Naive thymus-derived CD8-positive, alpha-beta T cell (primary cell): ENCODE measurements at places on chromosomes 6 and 20. TPM values are rescaled to one million over a fixed set of nuclear protein-coding genes. Genes with fewer than 3 reads are reported as not detected.
A peak's percentile ranks its signal among the peaks of the same experiment; 100 is the strongest.

PRSS35 gene
- polyA plus RNA-seq, result not detected

DNA sequence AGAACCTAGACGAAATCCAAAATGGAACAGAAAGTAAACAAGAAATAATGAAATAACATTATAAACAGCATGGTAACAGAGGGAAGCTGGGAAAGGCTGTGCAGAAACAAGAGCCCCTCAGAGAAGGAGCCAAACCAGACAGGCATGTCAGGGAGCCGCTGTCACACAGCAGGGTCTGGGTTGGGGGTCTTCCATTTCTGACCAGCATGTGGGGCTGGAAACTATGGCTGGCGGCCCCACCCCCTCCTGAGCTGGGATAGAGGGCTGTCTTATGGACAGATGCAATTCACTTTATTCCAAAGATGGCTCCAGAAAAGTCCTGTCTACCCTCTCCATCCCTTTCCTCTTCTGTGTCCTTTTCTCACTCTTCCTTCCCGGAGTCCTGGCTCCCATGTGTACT is 27.3 kb downstream of the C6orf89 start:
- DNase-seq, result no peak
- peak overlapping the region; percentile 74 for H3K4me3 ChIP-seq
- H3K27me3 ChIP-seq, result no peaks in the 10 kb centered on the region

- peaks cover 11% of the 10 kb centered on the region for H3K27me3 ChIP-seq
- H3K4me1 ChIP-seq, result no peaks in the 10 kb centered on the region
- no peak for DNase-seq
- H3K4me3 ChIP-seq, result no peak overlapping the region
- no peak overlapping the region for H3K27ac ChIP-seq
- no peaks in the 10 kb centered on the region for H3K36me3 ChIP-seq
Measured at GRCh38 chr20:63083831-63084562, 77.2 kb upstream of the BHLHE23 start.

JPH2 gene
- not detected for polyA plus RNA-seq

- H3K4me3 ChIP-seq, result no peak overlapping the region
- DNase-seq, result no peak
- no peaks in the 10 kb centered on the region for H3K27me3 ChIP-seq
Measured at GRCh38 chr6:157925771-157926170, 55.9 kb upstream of the SYNJ2 start.

DPPA5 gene
- polyA plus RNA-seq, result not detected

- no peak overlapping the region for H3K27ac ChIP-seq
- peak; percentile 7 for DNase-seq
- H3K4me1 ChIP-seq, result peaks cover 43% of the 10 kb centered on the region
- peaks cover 71% of the 10 kb centered on the region for H3K27me3 ChIP-seq
- H3K4me3 ChIP-seq, result peak overlapping the region; percentile 76
- no peaks in the 10 kb centered on the region for H3K36me3 ChIP-seq
Measured at GRCh38 chr6:3231247-3232016, 4.0 kb upstream of the TUBB2B start.

GRCh38 chr6:104908888-104909525 is 47.9 kb upstream of the LIN28B start:
- H3K27ac ChIP-seq, result no peak overlapping the region
- H3K36me3 ChIP-seq, result no peaks in the 10 kb centered on the region
- peaks cover 5% of the 10 kb centered on the region for H3K27me3 ChIP-seq
- no peaks in the 10 kb centered on the region for H3K4me1 ChIP-seq

DNA sequence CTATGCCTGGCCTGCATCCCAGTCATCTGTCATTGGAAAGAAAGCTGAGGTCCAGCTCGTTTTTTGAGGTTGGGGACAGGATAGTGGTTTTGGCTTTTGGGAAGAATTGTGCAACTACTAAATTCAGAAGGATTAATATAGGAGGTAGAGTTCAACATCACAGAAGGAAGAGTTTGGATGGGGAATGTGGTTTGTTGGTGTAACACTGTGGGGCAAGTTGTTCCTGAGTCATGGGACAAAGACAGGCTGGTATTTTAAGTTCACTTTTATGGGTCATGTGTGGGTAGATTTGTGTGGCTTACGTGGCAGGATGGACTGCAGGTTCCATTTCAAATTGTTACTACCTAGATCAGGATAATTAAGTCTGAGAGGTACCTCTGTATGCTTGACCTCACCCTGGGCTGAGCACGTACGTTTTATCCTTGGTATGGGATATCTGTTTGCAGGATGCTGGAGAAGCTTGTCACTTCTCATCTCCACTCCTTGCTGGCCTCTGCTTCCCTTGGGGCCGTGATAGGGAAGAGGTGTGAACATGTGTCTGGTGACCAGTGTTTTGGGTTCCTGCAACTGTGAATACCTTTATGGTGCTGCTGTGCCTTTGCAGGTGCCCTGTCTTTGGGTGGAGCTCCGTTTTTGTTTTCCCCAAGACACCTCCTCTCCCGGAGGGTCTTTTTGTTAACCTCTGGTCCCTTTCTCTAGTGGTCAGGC is 177.6 kb downstream of the JARID2 start:
- no peak overlapping the region for H3K27ac ChIP-seq
- no peak for DNase-seq
- no peaks in the 10 kb centered on the region for H3K27me3 ChIP-seq
- peaks cover 80% of the 10 kb centered on the region for H3K4me1 ChIP-seq

DNA sequence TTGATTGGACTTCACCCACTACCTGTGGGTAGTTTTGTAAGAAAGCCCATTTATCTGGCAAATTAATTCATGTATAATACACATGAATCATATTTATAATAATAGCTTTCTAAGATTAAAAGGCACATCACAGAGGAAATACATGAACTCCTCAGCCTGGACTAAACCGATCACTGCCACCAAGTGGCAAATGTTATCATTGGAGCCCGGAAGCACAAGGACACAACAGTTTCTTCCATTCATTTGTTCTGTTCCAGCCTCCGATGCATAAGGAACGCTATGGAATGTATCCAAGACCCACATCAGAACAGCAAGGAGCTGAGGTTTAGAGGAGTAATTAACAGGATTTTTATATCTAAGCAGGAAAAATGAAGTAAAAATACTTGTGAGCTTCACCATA is 13.9 kb upstream of the IPCEF1 start:
- H3K27ac ChIP-seq, result no peak overlapping the region
- no peak for DNase-seq
- no peak overlapping the region for H3K4me3 ChIP-seq

- H3K27me3 ChIP-seq, result peaks cover 17% of the 10 kb centered on the region
- no peak overlapping the region for H3K27ac ChIP-seq
- no peak for DNase-seq
- no peaks in the 10 kb centered on the region for H3K4me1 ChIP-seq
- H3K4me3 ChIP-seq, result no peak overlapping the region
Measured at GRCh38 chr6:160337991-160338390, 10.2 kb upstream of the SLC22A3 start.

SLC22A16 gene
- polyA plus RNA-seq, result not detected

- H3K27me3 ChIP-seq, result peaks cover 20% of the 10 kb centered on the region
- H3K36me3 ChIP-seq, result peaks cover 42% of the 10 kb centered on the region
- no peak for DNase-seq
- H3K27ac ChIP-seq, result no peak overlapping the region
Measured at GRCh38 chr20:46058599-46059281, 29.7 kb downstream of the SLC12A5 start.

DNA sequence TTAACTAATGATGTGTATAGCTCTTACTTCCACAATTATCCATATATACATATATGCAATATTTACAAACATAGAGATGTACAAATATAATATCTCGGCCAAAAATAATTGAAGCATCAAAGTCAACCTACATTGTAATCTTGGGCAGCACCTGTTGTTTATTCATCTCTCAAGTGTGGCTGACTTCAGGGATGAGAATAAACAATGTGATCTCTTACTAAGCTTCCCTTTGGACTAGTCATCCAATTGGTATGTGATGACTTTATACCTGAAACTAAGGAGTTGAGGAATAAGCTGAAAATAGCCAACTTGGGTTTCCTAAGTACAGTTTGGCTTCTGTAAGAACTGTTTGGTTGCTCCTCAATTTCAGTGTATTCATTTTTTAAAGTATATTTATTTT is 256.6 kb downstream of the KHDC1L start:
- no peak overlapping the region for H3K27ac ChIP-seq
- no peaks in the 10 kb centered on the region for H3K27me3 ChIP-seq
- H3K36me3 ChIP-seq, result peaks cover 6% of the 10 kb centered on the region
- no peak for DNase-seq
- H3K4me3 ChIP-seq, result no peak overlapping the region

EBF4 gene
- polyA plus RNA-seq, result 0.88 TPM

DNA sequence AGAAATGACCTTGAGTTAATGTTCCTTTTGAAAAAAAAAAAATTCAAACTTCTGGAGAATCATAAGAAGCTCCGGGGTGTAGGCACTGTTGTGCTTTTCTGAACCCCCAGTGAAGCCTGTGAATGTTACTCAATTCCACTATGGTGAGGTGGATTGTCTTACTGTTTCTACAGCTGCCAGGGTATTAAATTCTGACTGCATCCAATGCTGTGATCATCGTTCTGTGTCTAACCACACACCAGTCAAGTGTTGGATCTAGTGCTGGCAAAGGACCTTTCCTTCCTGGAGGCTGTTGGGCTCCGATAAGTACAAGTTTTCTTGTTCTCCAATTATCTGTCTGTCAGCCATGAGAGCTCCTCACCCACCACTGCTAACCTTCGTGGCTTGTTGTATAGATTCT is 162.0 kb upstream of the EPHA7 start:
- no peaks in the 10 kb centered on the region for H3K27me3 ChIP-seq
- H3K4me3 ChIP-seq, result no peak overlapping the region
- no peak overlapping the region for H3K27ac ChIP-seq
- DNase-seq, result no peak

QRSL1 gene
- polyA plus RNA-seq, result 11.4 TPM

DNA sequence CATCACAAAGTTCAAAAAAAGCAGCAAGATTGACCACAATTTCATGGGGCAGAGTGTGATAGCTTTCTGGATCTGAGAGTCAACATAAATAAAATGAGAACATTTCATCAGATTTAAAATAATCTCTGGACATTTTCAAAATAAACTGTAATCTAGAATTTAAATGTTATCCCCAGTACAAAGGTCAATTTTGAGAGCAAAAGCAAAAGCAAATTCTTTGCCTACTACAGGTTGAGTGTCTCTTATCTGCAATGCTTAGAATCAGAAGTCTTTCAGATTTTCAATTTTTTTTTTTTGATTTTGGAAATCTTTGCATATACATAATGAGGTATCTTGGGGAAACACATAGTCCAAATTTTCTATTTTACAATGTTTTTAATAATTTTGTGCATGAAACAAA is 67.6 kb upstream of the LYRM2 start:
- no peak overlapping the region for H3K4me3 ChIP-seq
- no peak overlapping the region for H3K27ac ChIP-seq
- DNase-seq, result no peak
- peaks cover 95% of the 10 kb centered on the region for H3K36me3 ChIP-seq
- H3K4me1 ChIP-seq, result no peaks in the 10 kb centered on the region
